ENCODE measurements at places on chromosomes 6 and 20.

DNA sequence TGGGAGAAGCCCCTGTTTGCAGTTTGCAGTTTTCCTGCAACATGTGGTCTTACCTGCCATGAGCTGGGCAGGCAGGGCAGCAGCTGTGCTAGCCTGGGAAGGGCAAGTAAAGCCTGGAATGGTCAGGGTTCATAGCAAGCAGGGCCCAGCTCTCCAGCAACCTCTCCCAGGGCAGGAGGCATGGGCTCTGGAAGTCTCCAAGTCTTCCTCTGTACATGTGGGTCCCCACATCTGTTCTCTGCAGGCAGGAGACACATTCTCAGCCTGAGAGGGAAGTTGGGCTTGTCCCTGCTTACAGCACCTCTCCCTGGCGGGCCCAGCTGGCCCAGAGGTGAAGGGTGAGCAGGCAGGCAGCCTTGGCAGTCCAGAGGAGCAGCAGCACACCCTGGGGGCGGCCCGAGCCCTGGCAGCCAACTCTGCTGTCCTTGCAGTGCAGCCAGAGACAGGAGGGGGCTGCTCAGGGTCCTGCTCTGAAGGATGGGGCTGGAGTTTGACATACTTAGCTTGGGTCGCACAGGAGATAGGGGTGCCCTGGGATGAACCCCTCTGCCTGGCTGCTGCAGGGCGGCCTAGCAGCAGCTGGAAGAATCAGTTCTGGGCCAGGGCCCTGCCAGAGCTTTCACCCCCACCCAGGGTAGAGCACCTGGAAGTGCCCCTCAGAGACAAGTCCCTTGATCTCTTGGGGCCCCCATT, 176.0 kb downstream of the MRPL14 start:
- peak; percentile 90 for DNase-seq

- DNase-seq: no peak
Measured at GRCh38 chr6:126959765-126960164, 158.7 kb upstream of the RSPO3 start.

DNA sequence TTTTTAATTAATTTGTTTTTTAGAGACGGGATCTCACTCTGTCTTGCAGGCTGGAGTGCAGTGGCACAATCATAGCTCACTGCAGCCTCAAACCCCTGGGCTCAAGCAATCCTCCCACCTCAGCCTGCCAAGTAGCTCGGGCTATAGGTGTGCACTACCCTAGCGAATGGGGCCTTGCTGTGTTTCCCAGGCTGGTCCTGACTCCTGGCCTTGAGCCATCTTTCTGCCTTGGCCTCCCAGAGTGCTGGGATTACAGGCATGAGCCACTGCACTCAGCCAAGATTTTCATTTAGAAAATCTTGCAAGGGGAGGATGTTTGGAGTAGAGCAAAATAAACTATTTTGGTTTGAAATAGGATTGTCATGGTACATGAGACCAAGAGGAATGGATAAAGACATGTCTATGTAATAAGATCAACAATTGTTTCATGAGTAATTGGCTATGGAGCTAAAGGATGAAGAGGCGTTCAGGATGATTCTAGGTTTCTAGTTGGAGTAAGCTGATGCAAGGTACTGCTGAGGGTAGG, 237.8 kb downstream of the UST start:
- no peak for DNase-seq

DNA sequence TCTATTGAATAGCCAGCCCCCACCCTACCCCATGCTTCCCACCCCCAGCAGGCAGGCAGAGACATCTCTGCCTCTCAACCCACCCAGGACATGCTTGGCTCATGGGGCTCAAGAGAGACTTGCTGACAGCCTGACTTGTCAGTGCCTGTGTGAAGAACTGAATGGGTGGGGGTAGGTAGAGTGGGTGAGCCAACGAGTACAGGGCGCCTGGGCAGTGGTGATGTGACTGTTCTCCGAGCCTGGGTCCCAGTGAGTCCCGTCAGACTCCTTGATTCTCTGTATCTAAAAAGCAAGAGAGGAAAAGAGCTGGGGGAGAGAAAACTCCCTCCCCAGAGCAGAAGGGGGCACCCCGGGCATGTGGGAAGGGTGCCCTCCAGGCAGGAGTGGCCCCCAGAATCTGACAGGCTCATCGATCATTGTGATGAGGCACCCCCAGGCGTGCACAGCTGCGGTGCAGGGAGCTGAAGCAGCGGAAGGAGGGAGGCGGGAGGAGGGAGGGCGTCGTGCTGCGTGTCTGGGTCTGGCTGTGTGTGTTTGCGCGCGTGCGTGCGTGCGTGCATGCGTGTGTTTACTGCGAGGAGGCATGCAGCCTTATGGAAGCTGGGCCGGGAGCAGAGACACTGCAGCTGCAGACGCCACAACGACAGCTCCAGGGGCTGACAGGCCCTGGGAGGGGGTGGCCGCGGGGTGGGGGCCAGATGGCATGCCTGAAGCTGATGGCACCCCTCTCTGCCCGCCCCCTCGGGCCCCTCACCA, 40.2 kb downstream of the FOXP4 start:
- no peak for DNase-seq

DNA sequence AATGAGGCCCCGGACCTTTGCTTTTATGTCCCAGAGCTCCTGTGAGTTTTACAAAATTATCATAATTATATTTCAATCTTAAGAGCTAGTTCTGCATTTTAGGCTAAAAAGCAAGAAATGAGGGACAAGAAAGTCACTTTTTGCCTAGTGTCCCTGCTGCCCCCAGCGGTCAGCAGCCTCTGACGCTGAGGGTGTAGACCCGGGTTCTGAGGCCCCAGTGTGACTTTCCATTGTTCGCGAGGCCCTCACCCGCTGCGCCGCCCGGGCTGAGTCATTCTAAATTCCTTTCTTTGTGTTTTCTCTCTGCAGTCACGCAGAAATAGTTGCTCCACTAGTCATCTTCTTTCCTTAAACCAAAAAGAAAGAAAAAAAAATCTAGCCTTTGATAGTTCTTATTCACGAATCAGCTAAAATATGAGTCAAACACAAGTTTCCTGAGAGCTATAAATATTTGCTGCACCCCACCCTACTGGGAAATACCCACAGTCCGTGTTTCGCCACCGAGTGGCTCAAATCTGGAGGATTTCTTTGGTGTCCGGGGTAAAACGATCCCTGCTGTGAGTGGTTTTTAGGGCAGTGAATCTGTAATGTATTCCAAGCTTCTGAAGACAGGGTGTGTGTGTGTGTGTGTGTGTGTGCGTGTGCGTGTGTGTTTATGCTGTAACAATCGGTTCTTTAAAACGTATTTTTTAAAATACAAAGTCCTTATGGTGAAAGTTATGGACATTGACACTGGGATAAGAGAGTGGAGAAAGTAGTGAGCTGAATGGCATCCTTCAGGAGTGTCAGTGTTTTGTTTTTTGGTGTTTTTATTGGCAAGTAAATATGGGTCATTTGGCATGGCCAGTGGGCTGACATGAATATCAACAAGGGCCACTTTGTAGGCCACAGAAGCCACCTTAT, 59.7 kb upstream of the EEF1A1 start:
- peak; percentile 98 for DNase-seq

DNA sequence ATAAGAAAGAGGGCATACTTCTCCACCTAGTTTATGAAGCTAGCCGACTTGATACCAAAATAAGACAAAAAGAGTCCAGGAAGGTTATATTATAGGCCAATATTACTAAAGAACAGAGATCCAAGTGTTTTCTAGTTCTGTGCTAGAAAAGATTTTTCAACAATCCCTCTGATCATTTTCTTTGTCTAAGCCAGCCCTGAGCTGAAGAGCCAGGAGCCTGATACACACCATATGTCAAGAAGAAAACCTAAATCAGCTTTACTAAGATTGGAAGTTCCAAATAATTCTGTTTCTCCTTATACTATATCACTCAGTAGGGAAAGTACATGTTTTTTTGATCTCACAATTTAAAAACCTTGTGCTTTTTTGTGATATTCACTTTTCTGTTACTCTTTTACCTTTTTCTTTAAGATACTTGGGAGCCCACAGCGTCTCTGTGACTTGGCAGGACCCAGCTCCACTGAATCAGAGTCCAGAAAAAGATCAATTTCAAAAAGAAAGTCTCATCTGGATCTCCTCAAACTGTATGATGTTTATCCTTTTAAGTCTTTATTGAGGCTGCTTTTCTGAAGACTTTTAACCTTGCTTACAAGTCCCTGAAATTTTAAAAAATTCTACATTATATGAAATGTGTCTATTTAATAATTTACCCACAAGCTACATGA, 43.0 kb upstream of the PBOV1 start:
- DNase-seq: no peak

DNA sequence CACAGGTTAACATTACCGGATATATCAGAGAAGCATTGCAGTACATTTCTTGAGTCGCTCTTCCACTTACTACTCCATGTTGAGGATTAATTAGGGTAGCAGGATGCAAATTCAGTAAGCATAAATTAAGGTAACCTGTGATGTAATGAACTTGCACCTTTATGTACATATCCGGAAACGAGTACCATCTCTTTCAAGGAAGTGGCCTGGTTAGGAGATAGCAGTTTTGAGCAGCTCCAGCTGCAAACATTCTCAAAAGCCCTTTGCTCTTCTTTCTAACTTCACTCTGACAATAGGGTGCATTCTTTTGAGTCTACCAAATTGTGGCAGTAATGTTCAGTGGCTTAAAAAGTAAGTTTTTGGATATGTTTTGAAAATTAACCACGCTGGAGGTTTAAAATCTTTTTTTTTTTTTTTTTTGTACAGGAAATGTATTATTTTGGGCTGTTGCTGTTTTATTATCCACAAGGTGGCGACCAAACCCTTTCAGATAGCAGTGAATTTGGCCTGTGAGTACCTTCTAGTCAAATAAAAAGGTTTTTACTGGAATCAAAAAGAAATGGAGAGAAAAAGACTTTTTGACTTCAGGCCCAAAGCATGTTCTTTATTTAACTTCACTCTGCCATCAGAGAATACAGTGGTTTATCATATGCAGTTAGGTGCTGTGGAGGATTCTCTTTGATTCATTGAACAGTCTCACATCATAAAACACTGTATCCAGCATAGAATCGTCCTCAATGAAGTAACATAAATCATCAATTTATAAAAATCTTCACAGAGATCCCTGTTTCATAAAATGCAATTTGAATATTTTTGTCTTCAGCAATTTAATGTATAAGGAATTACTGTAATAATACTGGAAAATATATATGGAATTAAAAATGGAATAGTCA, 8.9 kb downstream of the FAM217B start:
- DNase-seq: peak; percentile 27

GRCh38 chr6:23327621-23328020, 758.3 kb downstream of the HDGFL1 start:
- no peak for DNase-seq

GRCh38 chr6:50271266-50271665, 221.5 kb upstream of the DEFB112 start:
- no peak for DNase-seq

- DNase-seq: no peak
Measured at GRCh38 chr6:123030282-123030681, 34.2 kb downstream of the CLVS2 start.

- no peak for DNase-seq
Measured at GRCh38 chr20:1166948-1167720, 17.6 kb downstream of the TMEM74B start.
